ENCODE measurements at places on chromosomes 7 and 10.

GRCh38 chr10:104257235-104257634 is 2.5 kb downstream of the GSTO1 start:
- no peak for DNase-seq

GRCh38 chr7:158579662-158580646 is 7.7 kb downstream of the PTPRN2 start:
- DNase-seq, result no peak

DNA sequence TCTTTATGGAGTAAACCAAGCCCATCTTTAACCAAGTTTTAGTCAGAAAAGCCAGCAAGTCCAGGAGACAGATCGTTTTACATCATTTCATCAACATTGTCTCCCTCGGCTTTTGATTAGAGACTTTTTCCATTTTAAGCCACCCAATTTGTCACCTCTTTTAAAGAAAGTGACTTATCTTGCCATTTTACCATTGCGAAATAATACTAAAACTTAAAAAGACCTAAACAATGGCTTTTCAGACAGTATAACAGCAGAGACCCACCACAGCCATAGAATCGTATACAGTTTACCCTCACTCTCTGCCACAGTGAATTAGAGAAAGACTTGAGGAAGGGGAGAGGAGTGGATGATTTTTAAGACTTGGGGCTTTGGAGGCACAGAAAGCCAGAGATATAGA is 359.7 kb upstream of the C7orf33 start:
- no peak for DNase-seq

DNA sequence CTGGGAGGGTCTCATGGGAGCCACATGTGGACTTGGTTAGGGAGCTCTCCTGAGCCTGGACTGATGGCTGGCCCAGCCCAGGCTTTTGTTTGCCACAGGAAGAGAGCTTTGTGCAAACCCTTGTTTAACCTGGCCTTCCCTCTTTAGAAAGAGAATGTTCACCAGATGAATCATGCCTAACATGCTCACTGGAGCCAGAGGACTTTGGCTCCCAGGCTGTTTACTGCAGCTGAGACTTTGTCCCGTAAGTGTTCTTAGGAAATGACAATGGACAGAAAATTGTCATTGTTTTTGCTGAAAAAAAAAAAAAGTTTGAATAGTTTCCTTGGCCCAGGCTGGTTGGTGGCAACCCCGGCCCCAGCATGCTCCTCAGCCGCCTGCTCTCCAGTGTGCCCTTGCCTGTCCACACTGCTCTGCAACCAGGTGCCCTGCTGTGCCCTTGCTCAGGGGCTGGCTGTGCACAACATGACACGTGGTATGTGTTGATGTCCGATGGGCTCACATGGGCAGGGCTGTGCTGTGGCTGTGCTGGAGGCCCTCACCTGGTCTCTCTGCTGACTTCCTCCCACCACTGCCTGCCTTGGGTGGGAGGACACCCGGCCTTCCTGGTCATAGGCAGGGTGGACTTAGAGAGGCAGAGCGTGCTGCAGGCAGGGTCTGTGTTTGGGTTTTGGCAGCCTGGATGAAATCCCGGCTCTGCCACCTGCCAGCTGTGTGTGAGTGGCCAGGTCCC is 215.3 kb upstream of the ZNF32 start:
- no peak for DNase-seq

- DNase-seq, result no peak
Measured at GRCh38 chr10:110312206-110312605, 7.5 kb upstream of the SMNDC1 start.

DNA sequence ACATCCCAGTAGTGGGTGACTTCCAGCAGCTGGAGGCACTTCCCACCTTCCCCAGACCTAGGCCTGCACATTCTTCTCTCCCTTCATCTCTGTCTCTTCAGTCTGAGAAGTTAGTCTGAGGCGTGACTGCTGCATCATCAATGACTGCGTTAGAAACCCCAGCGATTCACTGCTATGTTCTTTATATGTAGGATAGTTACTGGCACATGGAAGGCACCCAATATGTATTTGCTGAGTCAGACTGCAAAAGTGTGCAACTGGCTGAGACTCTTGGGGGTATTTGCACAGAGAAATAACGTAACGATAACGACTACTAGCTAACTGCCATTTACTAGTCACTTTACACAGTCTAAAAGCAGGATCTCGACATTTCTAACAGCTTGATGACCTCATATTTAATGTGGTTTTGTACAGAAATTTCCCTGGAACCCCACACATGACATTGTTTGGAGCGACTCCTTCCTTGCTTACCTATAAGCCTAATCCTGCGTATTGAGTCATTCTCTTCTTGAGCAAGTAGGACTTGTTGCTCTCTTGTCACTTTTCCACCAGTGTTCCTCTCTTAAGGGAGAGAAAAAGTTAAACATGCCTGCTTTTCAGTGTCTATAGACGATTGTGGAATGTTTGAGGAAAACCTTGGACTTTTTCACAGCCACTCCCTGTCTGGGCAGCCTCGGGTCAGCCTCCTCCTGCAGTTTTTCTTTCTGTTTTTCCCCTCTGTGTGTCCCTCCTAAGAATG is 45.5 kb downstream of the THNSL1 start:
- no peak for DNase-seq

DNA sequence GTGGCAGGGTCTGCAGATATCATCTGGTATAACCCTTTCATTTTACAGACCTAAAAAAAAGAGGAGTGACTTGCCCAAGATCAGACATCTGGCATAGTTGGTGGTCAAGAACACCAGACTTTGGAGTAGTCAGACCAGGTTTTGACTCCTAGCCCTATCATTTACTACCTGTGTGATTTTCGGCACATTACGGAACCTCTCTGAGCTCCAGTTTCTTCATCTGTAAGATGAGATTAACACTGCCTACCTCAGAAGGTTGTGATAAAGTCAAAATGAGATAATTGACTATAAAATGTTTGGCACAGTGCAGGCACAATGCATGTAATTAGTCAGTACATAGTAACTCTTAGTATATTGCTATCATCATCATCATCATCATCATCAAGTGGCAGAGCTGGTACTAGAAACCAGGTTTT is 1.2 kb downstream of the STRIP2 start:
- DNase-seq, result no peak

GRCh38 chr10:127100983-127101615 is 95.3 kb downstream of the INSYN2A start:
- DNase-seq, result no peak

- DNase-seq, result no peak
Measured at GRCh38 chr10:24381235-24382010, 172.5 kb downstream of the KIAA1217 start.

DNA sequence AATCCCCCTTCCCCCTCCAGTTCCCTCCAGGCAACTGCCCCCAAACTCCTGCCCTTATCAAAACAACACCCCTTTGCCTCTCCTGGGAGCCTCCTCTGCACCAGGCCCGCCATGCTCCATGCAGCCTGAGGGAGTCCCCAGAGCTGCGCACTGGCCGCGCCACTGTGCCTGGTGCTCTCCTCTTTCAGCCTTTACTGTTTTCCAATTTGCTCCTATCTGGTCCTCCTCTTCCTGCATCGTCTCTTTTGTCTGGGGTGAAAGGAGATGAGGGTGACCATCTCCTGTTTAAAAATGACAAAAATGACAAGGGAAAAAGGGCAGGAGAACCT is 165.8 kb upstream of the ADCY1 start:
- no peak for DNase-seq

GRCh38 chr10:80590585-80591125 is 53.0 kb downstream of the SH2D4B start:
- DNase-seq, result no peak

- no peak for DNase-seq
Measured at GRCh38 chr10:98675902-98676301, 229.2 kb upstream of the HPS1 start.

- DNase-seq, result no peak
Measured at GRCh38 chr7:4434306-4434705, 247.8 kb upstream of the FOXK1 start.

All from NCI-H1048 (cell line).